ENCODE measurements at places on chromosomes 12 and 14. TPM values are rescaled to one million over a fixed set of nuclear protein-coding genes. Genes with fewer than 3 reads are reported as not detected.

The TOMM20L gene
- total RNA-seq: not detected

The DCN gene
- not detected for total RNA-seq

GRCh38 chr12:4292341-4293073 is 18.9 kb downstream of the CCND2 start:
- H3K4me3 ChIP-seq: no peak overlapping the region
- no peak for DNase-seq
- H3K27ac ChIP-seq: peak overlapping the region; percentile 74
- H3K27me3 ChIP-seq: peaks cover 19% of the 10 kb centered on the region
- peaks cover 50% of the 10 kb centered on the region for H3K36me3 ChIP-seq

GRCh38 chr12:15155271-15155670 is 65.9 kb downstream of the RERG start:
- H3K27ac ChIP-seq: no peak overlapping the region
- H3K27me3 ChIP-seq: peaks cover 2% of the 10 kb centered on the region
- no peak overlapping the region for H3K4me3 ChIP-seq

The CCDC38 gene
- total RNA-seq: not detected

The WNK1 gene
- 160 TPM for total RNA-seq

DNA sequence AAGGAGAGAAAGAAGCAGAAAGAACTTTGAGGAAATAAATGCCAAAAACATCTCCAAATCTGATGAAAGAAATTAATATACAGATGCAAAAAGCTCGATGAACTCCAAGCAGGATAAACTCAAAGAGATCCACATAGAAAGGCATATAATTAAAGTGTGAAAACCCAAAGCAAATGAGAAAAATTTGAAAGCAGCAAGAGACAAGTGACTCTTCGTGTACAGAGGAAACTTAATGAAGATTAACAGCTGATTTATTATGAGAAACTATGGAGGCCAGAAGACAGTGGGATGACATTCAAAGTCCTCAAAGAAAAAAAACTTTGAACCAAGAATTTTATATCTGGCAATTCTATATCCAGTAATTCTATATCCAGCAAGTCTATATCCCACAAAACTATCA is 163.0 kb upstream of the TMCC3 start:
- H3K27me3 ChIP-seq: peaks cover 6% of the 10 kb centered on the region
- H3K4me1 ChIP-seq: no peaks in the 10 kb centered on the region
- H3K4me3 ChIP-seq: no peak overlapping the region

- DNase-seq: no peak
- H3K27ac ChIP-seq: no peak overlapping the region
- H3K4me3 ChIP-seq: no peak overlapping the region
- no peaks in the 10 kb centered on the region for H3K4me1 ChIP-seq
Measured at GRCh38 chr12:80142640-80143039, 43.3 kb downstream of the OTOGL start.

GRCh38 chr12:89481213-89481914 is 43.2 kb downstream of the GALNT4 start:
- no peak overlapping the region for H3K27ac ChIP-seq
- peaks cover 10% of the 10 kb centered on the region for H3K36me3 ChIP-seq
- H3K27me3 ChIP-seq: no peaks in the 10 kb centered on the region
- DNase-seq: no peak
- H3K4me1 ChIP-seq: peaks cover 11% of the 10 kb centered on the region
- H3K4me3 ChIP-seq: no peak overlapping the region

- H3K27ac ChIP-seq: no peak overlapping the region
- no peaks in the 10 kb centered on the region for H3K36me3 ChIP-seq
- H3K27me3 ChIP-seq: no peaks in the 10 kb centered on the region
- H3K4me1 ChIP-seq: peaks cover 6% of the 10 kb centered on the region
- no peak overlapping the region for H3K4me3 ChIP-seq
Measured at GRCh38 chr12:81416571-81416970, 338.7 kb downstream of the ACSS3 start.

DNA sequence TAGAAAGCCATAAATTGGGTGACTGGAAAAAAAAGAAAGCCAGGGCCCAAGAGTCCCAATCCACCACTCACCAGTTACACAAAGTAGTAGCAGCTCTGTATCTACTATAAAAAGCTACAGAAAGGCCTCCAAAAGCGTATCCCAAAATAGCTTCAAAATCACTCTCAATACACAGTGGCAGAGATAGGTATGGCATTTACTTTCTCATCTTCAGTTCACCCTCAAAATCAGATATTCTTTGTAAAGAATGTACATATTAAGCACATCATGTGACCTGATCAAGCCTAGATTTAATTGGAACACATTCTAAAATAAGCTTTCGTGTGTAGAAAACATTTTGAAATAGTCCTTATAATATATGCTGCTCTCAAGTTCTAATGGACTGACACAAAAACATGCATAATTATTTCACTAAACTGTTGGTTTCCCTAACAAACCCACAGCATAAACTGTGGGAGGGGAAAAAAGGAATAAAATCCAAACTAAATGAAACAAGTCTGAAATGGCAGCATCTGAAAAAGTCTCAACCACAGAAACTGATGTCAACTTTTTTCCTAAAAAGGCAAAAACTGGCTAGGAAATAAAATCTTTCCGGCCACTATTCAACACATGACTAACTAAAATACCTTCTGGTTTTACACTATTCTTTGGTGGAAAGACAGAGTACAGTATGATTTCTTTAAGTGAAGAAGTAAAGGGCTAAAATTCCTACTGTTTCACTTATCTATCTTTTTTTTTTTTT is 25.9 kb downstream of the UBE2N start:
- peaks cover 3% of the 10 kb centered on the region for H3K27me3 ChIP-seq
- H3K4me1 ChIP-seq: peaks cover 55% of the 10 kb centered on the region
- no peak overlapping the region for H3K4me3 ChIP-seq
- no peak for DNase-seq
- peak overlapping the region; percentile 4 for H3K27ac ChIP-seq
- H3K36me3 ChIP-seq: peaks cover 11% of the 10 kb centered on the region

The KRT82 gene
- total RNA-seq: not detected

The FAM186B gene
- 1.9 TPM for total RNA-seq

The CELA1 gene
- not detected for total RNA-seq

All from endothelial cell (in vitro differentiated cells).